Central memory CD8-positive, alpha-beta T cell (primary cell): ENCODE measurements at places on chromosomes 6 and 20.
A peak's percentile ranks its signal among the peaks of the same experiment; 100 is the strongest.

DNA sequence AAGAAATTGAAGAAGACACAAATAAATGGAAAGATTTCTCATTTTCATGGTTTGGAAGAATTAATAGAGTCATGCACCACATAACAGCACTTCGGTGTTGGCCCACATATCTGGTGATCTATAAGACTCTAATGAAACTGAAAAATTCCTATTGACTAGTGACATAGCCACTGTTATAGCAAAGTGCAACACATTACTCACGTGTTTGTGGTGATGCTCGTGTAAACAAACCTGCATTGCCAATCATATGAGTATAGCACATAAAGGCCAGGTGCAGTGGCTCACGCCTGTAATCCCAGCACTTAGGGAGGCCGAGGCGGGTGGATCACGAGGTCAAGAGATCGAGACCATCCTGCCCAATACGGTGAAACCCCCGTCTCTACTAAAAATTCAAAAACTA lies 84.4 kb upstream of the STMND1 start:
- H3K27me3 ChIP-seq, result peaks cover 3% of the 10 kb centered on the region
- H3K27ac ChIP-seq, result no peak overlapping the region
- no peak for DNase-seq
- no peak overlapping the region for H3K4me3 ChIP-seq

DNA sequence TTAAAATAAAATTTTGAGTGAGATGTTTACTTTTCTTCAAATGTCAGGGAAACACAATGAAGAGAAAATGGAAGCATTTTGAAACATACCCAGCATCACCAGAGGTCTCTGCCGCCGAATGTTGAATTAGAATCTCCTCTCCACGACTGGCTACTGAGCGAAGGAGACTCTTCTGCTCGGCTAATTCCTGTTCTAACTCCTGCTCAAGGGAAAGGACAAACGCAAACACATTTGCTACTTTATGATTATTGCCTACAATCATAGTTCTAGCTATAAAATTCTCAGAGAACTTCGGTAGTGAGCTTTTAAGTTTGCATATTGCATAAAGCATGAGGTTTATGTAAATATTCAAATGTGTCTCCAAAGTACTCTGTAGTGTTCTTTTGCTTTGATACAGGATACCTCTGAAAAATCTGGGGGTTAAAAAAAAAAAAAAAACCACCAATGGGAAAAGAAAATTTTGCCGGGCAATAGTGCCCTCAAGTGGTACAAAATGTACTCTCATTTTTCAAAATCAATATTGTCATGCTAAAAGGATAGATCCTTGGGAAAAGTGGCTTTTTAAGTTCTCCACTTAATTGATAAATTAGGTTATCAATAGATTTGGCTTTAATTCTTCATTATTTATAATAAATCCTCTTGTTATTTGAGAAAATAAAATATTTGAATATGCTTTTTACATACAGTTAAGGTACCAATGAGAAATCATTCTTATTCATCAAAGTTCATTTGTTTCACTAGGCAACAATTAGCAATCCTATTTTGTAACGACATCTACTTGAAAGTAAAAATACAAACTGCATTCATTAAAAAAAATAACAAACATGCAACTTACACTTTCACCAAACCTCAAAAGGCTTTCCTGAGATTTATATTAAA lies 369.0 kb downstream of the SYNE1 start:
- H3K4me1 ChIP-seq, result peaks cover under 1% of the 10 kb centered on the region
- no peak overlapping the region for H3K4me3 ChIP-seq
- no peak for DNase-seq
- H3K27ac ChIP-seq, result no peak overlapping the region
- no peaks in the 10 kb centered on the region for H3K27me3 ChIP-seq

DNA sequence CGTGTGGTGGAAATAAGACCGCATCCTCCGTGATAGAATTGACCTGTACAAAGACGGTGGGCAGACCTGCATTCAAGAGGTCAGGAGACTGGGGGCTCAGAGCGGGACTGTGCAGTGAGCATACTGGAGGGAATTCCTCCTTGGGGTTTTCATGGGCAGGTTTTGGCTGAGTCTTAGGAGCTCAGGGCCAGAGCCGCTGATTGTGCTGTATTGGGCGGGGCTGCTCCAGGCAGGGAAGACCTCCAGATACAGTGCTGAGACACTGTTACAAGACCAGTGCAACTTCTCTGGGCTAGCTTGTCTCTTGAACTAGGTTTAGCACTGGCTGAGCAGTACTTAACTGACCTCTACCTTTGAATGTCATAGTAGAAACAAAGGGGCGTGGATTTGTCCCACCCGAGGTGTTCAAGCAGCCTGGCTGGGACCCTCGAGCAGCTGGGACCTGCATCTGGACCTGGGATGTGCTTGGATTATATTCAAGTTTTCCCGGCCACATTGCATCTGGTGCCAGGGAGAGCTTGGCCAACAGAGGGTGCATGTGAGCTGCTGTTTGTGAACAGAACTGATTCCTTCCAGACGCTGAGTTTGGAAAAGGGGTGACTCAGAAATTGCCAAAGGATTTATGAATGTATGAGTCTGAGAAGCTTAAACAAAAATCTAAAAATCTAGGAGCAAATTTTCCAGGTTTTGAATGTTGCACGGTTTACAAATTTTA lies 33.4 kb upstream of the SLC22A1 start:
- no peak overlapping the region for H3K27ac ChIP-seq
- DNase-seq, result no peak
- H3K27me3 ChIP-seq, result no peaks in the 10 kb centered on the region
- peaks cover 61% of the 10 kb centered on the region for H3K36me3 ChIP-seq
- H3K4me1 ChIP-seq, result peaks cover 10% of the 10 kb centered on the region
- no peak overlapping the region for H3K4me3 ChIP-seq

DNA sequence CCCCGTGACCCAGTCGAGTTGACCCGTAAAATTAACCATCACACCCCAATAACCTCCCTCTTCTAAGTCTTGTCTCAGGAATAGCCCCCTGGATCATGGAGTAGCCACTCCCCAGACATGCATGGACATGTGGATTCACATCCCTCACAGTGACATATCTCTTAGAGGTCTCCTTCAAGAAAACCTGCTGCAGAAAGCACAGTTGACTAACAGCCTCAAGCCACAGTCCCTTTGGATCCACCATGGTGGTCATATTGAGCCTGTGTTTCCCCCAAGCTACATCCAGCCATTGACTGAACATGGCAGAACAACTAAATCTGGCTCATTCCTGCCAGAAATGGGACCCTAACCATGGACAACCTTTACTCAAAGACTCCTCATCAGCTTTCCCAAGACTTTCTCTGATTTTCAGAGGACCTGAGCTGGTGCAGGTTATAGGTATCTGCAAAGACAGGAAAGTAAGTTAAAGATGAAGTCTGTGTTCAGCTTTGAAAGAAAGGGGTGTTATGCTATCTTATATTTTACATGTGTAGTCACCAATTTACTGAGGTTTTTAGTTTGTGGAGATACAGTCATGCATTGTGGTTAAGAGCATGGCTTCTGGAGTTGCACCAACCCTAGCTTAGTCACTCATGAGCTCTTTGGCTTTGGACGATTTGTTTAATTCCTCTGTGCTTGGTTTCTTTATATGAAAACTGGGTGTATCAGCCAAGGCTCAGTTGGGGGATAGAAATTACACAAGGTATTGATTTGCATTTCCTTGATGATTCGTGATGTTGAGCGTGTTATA lies 219.1 kb downstream of the MYLK4 start:
- H3K4me1 ChIP-seq, result no peaks in the 10 kb centered on the region
- H3K27me3 ChIP-seq, result peaks cover 77% of the 10 kb centered on the region
- no peaks in the 10 kb centered on the region for H3K36me3 ChIP-seq

DNA sequence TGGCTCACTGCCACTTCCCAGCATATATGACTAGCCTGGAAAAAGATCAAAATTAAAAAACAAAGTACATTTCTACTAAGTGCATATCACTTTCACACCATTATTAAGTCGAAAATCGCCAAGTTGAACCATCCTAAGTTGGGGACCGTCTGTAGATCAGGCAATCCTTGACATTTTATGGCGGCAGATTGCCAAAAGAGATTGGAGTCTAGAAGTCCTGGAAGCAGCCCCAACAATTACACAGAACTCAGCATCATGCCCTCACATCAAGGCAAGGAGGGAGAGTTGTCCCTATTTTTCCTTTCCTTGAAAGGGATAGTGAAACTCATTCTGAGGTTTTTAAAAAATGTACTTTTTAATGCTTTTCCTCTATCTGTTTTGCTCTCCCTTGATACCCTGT lies 30.7 kb downstream of the SLC22A3 start:
- no peak overlapping the region for H3K27ac ChIP-seq
- H3K36me3 ChIP-seq, result peaks cover 1% of the 10 kb centered on the region
- no peaks in the 10 kb centered on the region for H3K4me1 ChIP-seq
- DNase-seq, result no peak

- peaks cover 92% of the 10 kb centered on the region for H3K27me3 ChIP-seq
- no peaks in the 10 kb centered on the region for H3K36me3 ChIP-seq
- no peak overlapping the region for H3K4me3 ChIP-seq
- no peak overlapping the region for H3K27ac ChIP-seq
- H3K4me1 ChIP-seq, result peaks cover 7% of the 10 kb centered on the region
Observed at GRCh38 chr6:108123946-108124345, 41.9 kb upstream of the NR2E1 start.

DNA sequence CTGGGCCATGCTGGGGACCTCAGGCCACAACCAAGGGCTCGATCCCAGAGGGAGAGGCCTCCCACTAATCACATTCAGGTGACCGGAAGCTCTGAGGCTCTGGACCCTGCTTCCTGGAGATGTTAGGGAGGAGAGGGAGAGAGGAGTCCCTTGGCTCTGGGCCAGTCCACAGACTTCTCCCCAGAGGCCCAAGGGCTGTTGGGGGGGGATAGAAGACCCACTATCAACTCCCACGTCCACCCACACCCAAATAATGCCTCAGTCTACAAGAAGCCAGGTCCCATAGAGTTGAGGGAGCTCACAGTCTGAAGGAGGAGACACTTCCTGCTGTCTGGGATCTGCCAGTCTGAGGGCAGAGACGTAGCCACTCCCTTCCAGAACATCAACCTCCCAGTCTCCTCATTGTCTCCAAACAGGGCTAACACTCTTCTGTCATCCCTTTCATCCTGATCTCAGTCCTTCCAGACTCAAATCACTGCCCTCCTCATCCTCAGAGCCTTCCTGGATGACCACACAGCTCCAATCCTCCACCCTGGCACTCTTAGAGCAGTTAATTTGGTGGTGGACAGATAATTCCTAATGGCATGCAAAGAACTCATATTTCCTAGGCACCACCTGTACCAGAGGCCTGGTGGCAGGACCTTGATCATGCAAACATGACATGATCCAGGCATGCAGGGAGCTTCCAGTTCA lies 69.9 kb downstream of the MRPL14 start:
- H3K4me3 ChIP-seq, result no peak overlapping the region
- H3K36me3 ChIP-seq, result peaks cover 2% of the 10 kb centered on the region
- H3K4me1 ChIP-seq, result peaks cover 10% of the 10 kb centered on the region
- peaks cover 8% of the 10 kb centered on the region for H3K27me3 ChIP-seq

DNA sequence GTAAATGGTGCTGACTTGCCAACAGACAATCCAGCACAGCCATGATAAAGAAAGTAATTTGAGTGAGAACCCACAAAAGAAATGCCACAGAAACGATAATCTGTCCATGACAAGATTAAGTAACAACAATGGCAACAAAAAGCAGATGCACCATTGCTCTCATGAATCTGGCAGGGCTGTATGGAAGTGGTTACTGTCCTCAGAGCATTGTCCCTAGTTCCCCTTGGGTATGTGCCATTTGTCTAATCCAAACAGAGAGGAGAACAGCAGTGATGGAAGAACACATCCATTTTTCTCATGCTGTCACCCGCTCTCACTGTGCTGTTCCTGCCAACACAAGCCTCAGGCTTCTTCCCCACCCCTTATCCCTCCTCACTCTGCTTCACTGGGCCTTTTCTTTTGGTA lies 65.8 kb downstream of the REV3L start:
- no peak overlapping the region for H3K27ac ChIP-seq
- peaks cover 4% of the 10 kb centered on the region for H3K36me3 ChIP-seq
- H3K4me3 ChIP-seq, result no peak overlapping the region
- DNase-seq, result no peak
- no peaks in the 10 kb centered on the region for H3K4me1 ChIP-seq
- H3K27me3 ChIP-seq, result no peaks in the 10 kb centered on the region

DNA sequence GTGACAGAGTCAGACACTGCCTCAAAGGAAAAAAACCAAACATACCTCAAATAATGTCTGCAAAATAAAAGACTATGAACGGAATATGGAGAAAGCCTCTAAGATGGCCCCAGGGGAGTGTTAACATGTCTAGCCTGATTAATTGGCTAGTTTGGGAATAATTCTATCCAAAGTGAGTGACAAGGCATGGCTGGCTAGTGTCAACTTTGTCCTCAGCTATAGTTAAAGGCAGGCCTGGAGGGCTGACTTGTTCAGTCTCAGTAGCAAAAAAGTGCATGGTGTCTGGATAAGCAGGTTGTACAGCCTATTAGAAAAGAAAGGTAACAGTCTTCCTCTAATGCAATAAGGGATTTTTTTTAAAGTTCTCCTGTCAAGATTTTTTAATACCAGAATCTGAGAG lies 32.7 kb downstream of the GCNT2 start:
- H3K4me3 ChIP-seq, result no peak overlapping the region
- DNase-seq, result no peak
- peaks cover 3% of the 10 kb centered on the region for H3K36me3 ChIP-seq
- H3K27me3 ChIP-seq, result no peaks in the 10 kb centered on the region
- H3K27ac ChIP-seq, result no peak overlapping the region
- H3K4me1 ChIP-seq, result peaks cover 10% of the 10 kb centered on the region

GRCh38 chr6:73309535-73309784 lies 44.6 kb downstream of the DPPA5 start:
- peaks cover 8% of the 10 kb centered on the region for H3K36me3 ChIP-seq
- H3K4me3 ChIP-seq, result peak overlapping the region; percentile 98
- DNase-seq, result no peak
- H3K27me3 ChIP-seq, result peaks cover 25% of the 10 kb centered on the region
- peaks cover 37% of the 10 kb centered on the region for H3K4me1 ChIP-seq

- H3K4me1 ChIP-seq, result peaks cover 5% of the 10 kb centered on the region
- H3K4me3 ChIP-seq, result no peak overlapping the region
- no peak for DNase-seq
- H3K27ac ChIP-seq, result no peak overlapping the region
- peaks cover 17% of the 10 kb centered on the region for H3K36me3 ChIP-seq
- H3K27me3 ChIP-seq, result no peaks in the 10 kb centered on the region
Observed at GRCh38 chr6:158076548-158076947, 91.5 kb downstream of the SERAC1 start.

GRCh38 chr20:22008456-22008855 lies 303.0 kb downstream of the PAX1 start:
- DNase-seq, result no peak
- no peak overlapping the region for H3K4me3 ChIP-seq
- no peaks in the 10 kb centered on the region for H3K36me3 ChIP-seq
- H3K4me1 ChIP-seq, result no peaks in the 10 kb centered on the region
- no peaks in the 10 kb centered on the region for H3K27me3 ChIP-seq
- H3K27ac ChIP-seq, result no peak overlapping the region

- no peak overlapping the region for H3K27ac ChIP-seq
- DNase-seq, result no peak
- peaks cover 17% of the 10 kb centered on the region for H3K27me3 ChIP-seq
Observed at GRCh38 chr20:20083807-20084206, 31.5 kb downstream of the CFAP61 start.

DNA sequence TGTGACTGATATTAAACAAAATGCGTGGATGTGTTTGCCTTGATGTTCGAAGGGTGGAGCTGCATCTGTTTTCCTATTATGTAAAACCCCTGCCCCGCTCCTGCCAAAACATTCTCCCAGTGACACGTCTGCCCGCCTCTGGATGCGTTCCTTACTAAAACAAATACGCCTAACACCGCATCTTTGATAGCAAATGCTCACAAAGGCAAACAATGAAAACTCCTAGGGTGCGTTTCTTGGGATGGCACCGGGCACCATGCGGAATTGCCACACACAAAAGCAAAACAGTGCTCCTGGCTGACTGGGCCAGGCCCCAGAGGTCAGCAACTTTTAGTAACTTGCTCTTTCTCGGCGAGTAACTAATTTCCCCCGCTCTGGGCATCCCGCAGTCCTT lies 9.0 kb upstream of the FOXC1 start:
- H3K4me1 ChIP-seq, result peaks cover 10% of the 10 kb centered on the region
- no peak for DNase-seq
- no peak overlapping the region for H3K4me3 ChIP-seq
- H3K27ac ChIP-seq, result no peak overlapping the region
